ENCODE measurements at places on chromosomes 2 and 18.

GRCh38 chr2:17043173-17043572, 377.5 kb upstream of the CYRIA start:
- DNase-seq: no peak

DNA sequence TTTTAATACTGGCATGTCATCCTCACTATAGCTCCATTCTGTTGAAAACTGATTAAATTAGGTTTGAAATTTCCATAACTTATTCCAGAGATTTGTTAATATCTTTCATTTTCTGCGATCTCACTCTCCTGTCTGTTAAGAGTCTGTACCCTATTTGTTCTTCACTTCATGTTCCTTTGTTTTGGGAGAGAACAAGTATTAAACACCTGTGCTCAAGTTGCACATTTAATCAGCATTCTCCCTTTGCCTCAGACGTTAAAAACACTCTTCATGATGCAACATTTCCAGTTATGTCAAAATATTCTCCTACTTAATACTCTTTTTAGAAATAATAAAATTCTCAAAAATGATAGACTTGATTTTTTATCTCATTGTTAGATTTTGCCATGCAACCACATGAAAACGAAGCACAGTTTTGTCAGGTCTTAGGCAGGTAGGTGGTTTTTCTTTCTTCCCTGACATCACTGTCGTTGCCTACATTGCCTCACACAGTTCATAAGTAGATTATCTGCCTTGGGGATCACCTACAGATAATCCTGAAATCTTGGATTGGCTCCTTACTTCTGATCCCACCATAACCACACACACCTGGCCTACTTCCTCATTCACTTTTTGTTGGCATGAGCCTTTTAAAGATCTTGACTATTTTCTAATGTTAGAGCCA, 109.9 kb downstream of the GAREM1 start:
- no peak for DNase-seq

GRCh38 chr2:223055836-223056235, 3.8 kb downstream of the KCNE4 start:
- no peak for DNase-seq

GRCh38 chr18:36903215-36903928, 74.4 kb downstream of the KIAA1328 start:
- DNase-seq: no peak

GRCh38 chr18:10463741-10464140, 9.3 kb downstream of the APCDD1 start:
- DNase-seq: no peak

- DNase-seq: no peak
Measured at GRCh38 chr18:8133032-8133431, 476.2 kb upstream of the RAB12 start.

- DNase-seq: no peak
Measured at GRCh38 chr2:140362361-140362760, 1582.2 kb upstream of the NXPH2 start.

GRCh38 chr2:127498386-127498785, 27.9 kb downstream of the IWS1 start:
- DNase-seq: no peak

- DNase-seq: no peak
Measured at GRCh38 chr2:45759310-45759851, 107.9 kb downstream of the PRKCE start.

DNA sequence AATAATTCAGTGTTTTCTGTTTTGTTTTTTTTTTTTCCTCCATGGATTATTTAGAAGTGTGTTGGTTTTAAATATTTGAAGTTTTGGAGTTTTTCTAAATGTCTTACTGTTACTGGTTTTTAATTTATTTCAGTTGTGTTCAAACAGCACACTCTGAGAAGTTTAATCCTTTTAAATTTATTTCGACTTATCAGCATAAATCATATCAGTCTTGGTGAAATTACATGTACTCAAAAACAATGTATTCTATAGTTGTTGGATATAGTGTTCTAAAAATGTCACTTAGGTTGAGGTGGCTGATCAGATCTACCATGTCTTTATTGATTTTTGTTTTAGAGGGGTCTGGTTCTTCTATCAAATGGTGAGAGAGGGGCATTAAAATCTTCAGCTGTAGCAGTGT, 134.7 kb downstream of the NCOA1 start:
- DNase-seq: no peak

DNA sequence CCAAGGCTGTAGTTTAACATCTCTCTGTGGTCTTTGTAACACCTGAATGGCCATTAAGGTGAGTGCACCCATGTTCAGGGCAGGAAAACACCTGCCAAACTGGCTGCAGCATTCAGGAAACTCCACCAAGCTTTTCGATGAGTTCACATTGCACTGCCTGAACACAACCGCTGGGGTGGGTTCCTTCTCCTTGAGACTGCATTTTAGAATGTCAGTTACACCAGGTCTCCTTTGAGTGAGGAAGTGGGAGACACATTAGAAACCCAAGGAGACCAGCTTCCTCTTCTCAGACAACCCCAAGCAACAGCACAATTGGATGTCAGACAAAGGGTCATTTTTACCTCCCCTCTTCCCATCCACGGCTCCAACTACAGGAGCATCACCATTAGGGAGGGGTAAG, 35.2 kb downstream of the CYRIA start:
- no peak for DNase-seq

- no peak for DNase-seq
Measured at GRCh38 chr2:230266638-230267037, 41.1 kb downstream of the SP140 start.

DNA sequence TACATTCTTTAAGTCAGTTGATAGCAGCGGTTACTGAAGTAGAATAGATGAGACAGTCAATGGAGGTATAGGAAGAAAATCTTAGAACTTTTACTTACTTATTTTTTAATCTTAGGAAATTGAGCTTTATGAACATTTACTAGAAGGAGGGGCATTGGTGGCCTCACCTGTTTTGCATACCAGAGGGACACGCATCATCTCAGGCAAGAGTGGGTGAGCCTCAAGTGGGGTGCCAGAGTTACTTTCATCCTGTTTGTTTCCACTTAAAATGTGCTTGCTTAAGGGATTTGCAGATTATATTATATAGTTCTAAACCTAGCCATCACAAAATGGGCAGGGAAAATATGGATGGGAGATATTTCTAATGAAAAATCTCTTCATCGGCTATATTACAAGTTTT, 61.6 kb downstream of the WDR7 start:
- no peak for DNase-seq

DNA sequence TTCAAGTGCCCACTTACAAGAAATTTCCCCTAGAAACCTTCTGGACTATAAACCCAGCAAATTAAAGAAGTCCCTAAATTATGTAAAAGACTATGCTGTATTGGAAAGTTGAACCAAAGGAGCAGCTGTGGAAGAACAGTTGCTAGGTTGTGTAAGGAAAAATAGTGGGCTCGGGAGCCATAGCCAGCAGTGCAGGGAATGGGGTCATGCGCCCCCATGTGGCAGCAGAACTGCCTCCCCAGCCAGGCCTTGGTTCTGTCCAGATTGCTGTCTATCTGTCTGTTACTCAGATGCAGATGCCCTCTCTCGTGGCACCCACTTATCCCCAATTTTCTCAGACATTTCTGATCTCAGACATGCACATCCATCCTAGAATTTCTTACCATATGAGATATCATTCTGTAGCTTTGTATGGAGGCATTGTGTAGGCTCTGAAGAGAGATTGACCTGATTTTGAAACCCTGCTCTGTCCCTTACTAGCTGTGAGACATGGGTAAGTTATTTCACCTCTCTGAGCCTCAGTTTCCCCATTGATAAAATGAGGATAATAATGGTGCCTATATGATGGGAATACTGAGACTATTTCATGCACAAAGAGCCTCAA, 258.3 kb downstream of the SS18 start:
- DNase-seq: no peak

DNA sequence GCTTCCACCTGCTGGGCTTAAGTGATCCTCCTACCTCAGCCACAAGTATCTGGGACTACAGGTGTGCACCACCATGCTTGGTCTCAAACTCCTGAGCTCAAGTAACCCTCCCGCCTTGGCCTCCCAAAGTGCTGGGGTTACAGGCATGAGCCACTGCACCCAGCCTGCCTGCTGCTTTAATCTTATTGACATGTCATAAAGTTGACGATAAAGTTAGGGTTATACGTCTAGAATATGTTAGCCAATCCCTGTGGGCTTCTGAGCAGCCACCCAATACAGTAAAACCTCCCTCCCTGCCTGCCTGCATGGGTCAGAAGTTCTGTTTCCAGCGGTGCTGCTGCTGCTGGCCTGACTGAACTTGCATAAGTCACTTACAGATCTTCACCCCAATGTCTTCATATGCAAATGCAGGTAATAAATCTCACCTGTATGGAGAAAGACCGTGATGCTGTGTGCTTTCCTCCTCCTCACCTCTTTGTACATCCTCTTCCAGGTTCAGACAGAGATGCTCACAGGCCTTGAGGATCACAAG, 30.1 kb downstream of the TGIF1 start:
- no peak for DNase-seq

GRCh38 chr18:79394534-79395307, 1.0 kb upstream of the NFATC1 start:
- DNase-seq: peak; percentile 53

GRCh38 chr18:24539866-24540617, 79.6 kb downstream of the HRH4 start:
- no peak for DNase-seq

GRCh38 chr2:174335988-174336500, 1.3 kb downstream of the SP9 start:
- DNase-seq: no peak

DNA sequence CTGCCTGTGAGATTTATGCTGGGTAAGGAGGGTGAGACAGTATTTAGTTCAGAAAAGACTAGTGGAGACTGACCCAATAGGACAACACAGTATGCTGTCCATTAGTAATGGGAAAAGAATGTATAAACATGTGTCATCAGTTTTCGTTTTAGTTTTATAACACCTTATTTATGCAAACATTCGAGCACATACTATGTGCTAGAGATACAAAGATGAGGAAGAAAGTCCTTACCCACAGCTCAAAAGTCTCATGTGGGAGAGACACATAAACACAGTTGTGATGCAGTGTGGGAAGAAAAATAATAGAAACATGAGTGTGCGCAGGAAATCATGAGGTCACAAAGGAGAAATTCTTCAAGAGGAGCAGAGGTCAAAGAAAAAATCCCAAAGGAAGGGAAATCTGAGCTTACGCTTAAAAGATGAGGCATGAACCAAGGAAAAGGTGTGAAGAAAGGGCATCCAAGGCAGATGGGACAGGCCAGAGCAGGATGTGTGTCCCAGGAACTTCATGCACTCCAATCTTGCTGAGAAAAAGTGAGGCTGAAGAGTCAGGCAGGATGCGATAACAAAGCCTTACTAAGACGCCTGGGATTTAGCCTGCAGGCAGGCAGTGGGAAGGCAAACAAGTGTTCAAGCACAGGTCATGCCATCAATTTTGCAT, 8.1 kb downstream of the METTL21A start:
- no peak for DNase-seq

- no peak for DNase-seq
Measured at GRCh38 chr2:16756831-16757644, 91.4 kb upstream of the CYRIA start.

DNA sequence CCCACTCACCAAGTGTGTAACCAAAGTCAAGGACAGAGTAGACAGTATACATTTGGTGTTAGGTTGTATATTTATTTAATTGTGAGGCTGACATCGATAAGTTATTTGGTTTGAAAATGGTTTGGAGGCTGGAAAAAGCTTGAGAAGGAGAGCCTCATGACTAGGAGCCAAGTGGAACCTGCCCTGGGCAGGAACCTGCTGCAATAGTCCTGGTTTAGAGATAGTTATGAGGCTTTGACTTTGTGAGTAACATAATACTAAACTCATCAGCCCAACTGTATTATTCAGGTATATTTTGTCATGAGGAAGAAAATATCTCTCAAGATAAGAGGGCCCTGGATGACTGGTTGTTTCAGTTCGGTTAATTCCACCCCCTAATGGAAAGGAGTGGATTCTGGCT, 234.3 kb upstream of the CYRIA start:
- no peak for DNase-seq

DNA sequence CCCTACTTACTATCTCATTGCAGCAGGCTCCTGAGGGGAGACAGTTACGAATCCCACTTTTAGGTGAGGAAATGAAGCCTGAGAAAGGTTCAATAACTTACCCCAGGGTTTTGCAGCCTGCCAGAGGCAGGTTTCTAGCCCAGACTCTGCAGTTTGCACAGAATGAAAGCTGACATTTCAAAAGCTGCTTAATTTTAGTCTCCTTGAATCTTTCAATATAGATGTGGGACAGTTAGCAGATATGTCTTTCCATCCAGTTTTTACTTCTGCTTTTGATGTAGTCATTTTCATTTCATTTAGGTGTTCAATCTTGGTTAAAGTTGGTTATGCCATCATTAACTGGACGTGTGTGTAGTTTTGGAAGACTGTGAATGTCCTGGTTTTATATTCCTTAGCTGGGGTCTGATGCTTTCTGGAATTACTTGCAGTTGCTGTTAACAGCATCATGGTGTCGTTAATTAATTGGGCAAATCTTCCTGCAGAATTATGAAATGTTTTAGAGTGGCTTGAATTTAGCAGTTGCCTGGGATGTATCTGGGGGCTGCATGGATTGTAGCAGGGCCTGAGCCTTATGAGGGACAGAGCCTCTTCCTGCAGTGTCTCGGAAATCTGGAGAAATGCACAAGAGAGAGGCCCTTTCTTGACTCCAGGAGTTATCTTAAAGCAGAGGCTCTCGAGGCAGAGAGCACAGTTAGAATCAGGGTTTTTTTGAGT, 100.8 kb downstream of the ZNF532 start:
- DNase-seq: no peak

DNA sequence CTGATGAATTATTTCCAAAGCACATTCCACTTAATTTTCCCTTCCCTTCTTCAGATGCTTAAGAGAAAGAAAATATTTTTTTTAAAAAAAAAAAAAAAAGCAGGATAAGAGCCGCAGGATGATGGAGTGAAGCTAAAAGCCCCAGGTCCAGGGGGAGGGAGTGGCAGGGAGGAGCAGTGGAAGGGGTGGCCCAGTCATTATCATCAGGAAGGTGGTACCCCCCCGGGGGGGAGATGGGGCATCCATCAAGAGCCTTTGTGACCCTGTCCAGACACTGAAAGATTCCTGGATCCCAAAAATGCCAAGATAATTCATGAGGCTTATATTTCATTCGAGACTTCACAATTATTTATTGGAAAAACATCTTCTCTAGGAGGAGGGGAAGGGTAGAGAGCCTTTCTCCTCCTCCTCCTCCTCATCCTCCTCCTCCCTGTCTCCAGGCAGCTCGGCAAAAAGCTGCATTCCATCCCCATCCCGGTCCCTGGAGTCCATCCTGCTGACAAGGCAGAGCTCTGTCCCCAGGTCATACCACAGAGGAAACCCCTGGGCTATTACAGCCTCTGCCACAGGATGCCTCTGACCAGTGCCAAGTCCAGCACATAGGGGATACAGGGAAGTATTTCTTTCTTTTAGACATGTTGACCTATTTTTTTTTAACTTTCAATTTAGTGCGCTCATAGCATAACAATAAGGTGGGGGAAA, 125.3 kb downstream of the TWIST2 start:
- no peak for DNase-seq

DNA sequence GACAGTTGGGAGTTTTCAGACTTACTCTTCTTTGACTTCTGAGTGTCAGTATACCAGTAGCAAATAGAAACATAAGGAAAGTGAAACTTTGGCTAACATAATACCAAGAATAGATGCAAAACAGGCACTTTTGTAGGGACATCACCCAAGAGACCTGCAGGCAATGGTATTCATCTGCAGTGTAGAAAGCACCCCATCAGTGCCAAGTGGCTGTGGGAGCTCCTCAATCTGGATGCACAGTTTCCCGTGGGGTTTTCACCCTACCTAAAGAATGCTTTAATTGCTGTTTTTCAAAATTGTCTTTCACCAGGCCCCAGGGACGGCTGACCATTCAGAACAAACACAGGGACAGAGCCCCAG, 96.6 kb upstream of the GPR45 start:
- DNase-seq: no peak

- no peak for DNase-seq
Measured at GRCh38 chr2:95018861-95019550, 6.5 kb upstream of the MAL start.

All from activated CD8-positive, alpha-beta memory T cell treated with anti-CD3 and anti-CD28 coated beads for 1 hour (primary cell).